ENCODE measurements at places on chromosomes 16 and 17.

DNA sequence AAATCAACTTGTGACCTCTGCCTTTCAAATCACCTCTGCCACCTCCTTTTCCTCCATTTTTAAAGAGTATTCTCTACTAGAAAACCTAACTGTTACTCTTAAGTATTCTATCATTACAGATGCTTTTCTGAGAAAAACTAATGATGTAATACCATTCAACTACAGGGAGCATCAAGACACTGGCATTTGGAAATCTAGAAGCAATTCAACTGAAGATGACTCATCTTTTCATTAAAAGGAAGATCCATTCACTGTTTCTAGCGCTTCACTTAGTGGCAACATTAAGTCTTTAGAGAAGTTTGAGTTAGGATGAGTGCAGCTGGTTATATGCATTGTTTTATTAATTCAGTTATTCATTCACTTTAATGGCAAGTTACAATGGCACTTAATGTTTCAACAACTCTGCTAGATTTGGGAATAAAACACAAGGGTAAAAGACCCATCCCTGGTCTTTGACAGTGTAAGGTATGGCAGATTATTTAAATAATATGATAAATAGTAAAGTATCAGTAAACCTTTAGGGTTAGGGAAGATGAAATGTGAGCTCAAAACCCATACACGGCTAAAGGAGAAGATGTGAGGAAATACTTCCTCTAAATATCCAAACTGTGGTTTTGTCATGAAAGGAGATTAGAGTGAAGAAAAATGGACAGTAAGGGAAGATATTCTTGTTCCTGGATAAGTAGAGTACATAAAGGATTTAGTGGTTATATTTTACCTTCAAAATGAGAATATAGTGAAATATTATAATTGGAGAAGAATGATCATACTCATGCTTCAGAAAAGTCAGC lies 61.7 kb downstream of the KCNJ2 start:
- no peak for DNase-seq

DNA sequence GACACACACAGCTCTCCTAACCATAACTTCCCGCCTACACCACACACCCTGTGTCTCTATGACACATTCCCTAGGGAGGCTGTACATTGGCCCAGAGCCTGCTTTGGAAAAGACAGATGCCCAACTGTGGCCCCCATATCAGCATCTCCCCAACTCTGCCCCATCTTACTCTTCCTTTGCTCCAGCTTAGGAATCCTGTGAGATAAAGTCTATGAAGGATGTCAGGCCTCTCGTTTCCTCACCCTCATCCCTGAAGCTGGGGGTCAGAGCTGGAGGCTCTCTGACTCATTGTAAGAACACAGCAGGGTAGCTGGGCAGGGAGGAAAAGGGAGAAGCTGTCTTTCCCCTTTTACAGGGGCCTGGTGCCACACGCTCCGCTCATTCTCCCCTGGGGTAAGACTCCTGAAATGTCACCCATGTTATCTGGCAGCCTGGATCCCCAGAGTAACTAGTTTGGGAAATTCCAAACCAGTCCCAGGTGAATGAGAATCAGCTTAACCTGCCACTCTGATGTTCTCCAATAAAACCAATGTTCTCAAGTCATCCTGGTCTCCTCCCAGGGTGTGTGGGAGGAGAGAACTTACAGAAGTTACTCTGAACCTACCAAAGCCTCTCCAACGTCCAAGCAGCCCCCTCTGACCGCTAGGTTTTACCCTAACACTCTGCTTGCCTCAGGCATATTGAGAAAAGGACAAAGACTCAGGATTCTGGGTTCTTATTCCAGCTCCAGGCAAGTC lies 2.8 kb downstream of the RAPGEFL1 start:
- DNase-seq = no peak

DNA sequence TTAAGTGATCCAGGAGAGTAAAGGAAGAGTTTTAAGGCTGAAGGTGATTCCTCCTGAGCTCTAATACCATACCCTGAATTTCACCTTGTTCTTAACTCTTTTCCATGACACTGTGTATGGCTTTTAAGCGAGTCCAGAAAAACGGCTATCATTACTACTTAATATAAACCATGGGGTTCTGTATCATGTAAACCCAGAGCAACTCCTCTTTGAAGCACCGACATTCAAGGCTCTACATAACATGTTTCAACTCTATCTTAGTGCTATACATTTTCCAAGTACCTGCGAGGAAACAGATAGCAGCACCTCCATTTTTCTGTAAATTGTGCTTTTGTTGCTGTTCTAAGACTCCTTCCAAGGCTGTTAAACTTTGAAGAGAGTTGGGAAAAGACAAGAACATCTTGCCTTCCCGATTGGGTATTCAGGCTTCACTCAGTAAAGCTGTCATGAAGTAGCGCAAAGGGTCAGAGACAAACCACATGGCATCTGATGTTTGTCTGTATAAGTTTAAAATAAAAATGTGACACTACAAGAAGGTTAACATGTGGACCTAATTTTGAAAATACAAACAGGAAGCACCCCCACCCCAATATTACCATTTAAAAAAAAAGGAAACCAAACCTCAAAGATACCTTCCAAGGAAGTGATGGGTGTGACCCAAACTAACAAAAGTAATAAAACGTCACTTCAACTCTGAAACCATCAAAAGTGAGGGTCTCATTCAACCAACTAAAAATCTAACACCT lies 3.9 kb downstream of the STAT5B start:
- DNase-seq = no peak

DNA sequence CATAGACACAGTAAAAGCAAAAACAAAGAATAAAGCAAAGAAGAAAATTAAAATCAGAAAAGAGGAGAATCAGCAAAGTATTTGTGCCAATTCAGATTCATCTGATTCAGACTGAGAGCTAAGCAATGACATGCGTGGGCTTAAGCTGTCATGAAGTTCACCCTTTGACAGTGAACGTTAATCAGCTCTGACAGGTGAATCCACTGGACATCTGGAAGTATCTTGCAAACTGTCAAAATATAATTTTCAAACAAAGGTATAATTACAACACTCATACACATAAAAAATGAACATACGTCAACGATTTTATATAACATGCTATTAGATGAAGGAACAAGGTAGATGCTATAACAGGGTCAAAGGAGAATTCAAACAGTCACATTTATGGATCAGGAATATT lies 596.3 kb upstream of the SALL1 start:
- DNase-seq = no peak

DNA sequence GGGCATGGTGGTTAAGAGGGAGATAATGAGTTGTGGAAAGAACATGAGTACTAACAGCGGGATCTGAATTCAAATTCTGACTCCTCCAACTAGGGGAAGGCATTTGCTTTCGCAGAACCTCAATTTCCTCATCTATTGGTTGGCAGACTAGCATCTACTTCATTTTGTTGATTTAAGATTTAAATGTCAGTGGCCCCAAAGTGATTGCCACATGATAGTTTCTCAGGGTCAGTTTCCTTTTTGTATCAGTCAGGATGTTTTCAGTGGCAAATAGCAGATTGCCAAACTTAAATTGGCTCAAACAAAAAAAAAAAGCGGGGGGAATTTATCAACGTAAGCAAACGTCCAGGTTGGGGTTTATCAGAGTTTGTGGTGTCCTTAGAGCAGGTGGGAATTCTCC lies 25.1 kb upstream of the NOS2 start:
- no peak for DNase-seq

DNA sequence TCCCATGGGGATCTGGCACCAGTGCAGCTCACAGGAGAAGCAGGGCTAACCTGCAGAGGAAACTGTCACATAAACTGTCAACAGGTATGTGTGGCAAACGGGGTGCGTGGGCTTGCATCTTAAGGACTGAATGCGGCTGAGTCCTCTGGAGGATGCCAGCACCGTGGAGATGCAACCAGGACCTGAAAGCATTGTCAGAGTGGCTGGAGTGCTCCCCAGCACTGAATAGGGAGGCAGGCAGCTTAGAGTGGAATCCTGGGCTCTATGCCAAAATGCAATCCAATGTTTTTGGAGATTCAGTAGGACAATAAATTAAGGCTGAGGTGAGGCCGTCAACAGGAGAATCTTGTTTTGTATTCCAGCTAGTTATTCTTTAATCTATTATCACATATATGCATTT lies 21.3 kb upstream of the SALL1 start:
- DNase-seq = no peak

DNA sequence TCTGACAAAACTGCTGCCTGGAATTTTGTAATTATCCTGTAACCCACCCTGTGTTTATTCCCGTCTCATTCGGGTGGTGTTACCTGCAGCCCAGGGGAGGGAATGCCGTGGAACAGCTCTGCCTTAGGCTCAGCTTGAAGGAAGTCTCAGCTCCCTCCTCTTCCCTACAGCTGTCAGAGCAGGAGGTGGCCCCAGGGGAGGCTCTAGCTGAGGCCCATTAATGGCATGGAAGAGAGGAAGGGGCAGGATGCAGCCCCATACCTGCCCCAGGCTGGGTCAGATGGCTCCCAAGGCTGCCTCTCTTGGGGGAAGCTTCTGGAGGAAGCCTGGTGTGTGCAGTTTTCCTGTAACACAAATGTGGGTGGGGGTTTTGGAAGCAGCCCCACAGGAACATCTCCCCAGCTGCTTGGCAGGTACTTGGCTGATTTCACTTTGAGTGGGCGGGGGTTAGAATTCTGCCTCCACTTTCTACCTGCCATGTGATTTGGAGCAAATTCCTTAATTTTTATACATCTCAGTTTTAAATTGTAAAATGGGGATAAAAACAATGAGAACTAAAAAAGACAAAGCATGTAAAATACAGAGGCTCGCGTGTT lies 103.9 kb downstream of the MGAT5B start:
- no peak for DNase-seq

GRCh38 chr17:61283043-61283442 lies 116.6 kb upstream of the TBX2 start:
- no peak for DNase-seq

DNA sequence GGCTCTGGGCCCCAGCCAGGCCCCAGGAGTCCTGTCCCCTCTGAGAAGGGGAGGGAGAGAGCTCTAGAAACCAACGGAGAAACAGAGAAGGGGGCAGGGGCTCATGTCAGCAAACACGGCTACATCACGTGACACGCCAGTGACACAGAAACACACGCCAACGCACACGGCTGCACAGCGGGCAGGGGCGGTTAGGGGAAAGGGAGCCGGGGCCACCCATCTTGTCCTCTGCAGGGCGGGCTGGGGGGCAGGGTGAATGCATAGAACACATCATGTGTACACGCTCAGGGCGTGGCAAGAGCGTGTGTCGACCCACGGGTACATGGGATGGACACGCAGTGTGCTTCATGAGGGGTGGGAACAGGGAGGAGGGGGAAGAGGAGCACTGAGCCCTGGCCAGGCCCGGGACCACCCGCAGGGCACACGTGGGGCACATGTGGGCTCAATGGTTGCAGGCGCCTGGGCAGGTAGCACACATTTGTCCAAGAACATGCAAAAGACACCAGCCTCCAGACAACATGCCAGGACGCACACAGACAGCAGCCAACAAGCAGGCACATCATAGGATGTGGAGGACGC lies 4.6 kb downstream of the HSD3B7 start:
- no peak for DNase-seq

DNA sequence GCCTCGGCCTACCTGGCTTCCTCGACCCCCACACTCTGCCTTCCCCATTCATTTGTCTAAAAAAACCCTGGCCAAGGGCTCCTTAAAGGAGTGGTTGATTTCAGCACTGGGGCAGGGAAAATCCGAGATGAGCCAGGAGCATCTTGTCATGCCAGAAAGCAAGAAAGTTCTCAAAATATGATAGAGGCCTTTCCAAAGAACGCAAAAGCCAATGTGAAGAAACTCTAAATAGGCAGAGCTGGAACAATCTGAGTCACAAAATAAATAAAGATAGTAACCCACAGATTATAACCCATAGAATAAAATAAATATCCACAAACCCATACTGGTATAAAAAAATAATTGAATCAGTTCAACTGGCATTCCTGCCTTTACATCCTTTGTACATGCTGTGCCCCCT lies 192.3 kb upstream of the SALL1 start:
- DNase-seq = no peak

DNA sequence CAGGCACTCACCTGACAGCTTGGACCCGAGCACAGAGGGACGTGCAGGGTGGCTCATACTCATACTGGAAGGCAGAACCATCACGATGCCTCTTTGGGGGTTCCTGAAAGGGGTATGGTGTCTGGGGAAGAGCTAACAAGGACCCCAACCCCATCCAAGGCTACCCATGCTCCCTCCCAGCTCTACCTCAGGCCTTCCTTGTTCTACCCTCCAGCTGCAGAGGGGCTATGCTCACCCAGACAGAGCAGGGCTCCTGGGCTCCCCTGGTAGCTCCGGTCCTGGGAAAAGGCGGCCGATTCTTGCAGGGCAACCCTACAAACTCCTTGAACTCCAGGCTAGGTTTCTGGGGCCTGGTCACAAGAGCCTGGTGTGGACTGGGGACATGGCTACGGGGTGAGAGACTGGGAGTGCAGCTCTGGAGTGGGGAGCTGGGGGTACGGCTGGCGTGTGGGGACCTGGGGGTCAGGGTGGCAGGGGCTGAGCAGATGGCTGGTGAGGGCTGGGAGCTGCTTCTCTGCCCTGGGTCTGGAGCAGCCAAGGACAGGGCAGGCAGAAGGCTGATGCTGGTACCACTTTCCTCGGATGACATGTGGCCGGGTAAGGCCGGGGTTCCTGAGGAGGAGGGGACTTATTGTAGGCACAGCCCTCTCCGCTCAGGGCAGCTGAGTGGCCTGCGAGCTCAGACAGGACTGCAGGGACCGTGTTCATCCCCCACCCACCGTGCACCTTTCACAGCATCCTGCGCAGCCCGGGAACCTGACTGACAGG lies 2.1 kb downstream of the ACD start:
- DNase-seq = no peak

DNA sequence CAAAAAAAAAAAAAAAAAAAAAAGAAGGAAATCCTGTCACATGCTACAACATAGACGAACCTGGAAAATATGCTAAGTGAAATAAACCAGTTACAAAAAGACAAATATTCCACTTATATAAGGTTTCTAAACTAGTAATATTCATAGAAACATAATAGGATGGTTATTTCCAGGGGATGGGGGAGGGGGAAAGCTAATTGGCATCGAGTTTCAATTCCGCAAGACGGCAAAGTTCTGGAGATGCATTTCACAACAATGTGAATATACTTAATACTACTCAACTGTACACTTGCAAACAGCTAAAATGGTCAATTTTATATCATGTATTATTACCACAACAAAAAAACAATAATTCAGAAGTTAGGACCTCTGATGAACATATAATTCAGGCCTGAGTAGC lies 37.9 kb upstream of the ABCA9 start:
- DNase-seq = no peak

DNA sequence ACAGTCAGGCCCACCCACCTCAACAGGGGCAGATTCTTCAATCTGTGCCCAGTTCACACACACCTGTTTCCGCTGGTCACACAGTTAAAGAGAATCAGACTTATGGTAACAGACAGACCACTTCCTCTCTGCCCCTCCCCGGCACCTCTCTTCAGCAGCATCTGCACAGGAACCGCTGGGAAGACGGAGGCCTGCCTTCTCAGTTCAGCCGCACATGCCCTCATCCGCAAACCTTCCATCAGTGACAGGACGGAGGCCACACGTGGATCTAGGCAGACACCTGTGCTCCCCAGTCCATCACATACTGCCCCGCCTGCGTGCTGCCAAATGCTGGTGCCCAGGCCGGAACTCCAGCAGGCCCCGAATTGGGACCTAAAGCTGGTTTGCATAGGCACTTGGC lies 10.3 kb downstream of the PHB1 start:
- DNase-seq = no peak
